Stimulated activated CD8-positive, alpha-beta memory T cell treated with anti-CD3 and anti-CD28 coated beads, Interleukin-7, amount 100 ng/mL, for 1 hour (primary cell): ENCODE measurements at places on chromosomes 1 and 21.

DNA sequence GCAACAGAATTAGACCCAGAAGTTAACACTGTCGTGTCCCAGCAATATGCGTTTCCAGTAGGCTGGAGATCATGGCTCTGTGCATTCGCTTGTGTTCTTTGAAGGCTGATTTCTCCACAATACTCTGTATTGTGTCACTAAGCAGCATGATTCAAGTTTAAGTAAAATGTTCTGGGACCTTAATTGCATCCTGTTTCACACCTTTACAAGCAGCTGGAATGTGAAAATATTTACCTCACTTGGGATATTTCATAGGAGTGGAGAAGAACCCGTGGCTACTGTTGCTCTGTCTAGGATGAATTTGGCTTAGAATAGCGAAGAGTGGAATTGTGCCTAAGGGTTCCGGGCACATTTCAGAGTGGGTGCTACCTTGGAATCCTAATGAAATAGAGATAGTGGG lies 6.3 kb downstream of the PTGFRN start:
- DNase-seq, result no peak

- DNase-seq, result no peak
Observed at GRCh38 chr1:178739285-178740045, 14.4 kb downstream of the RALGPS2 start.

GRCh38 chr1:168121401-168122011 lies 15.2 kb downstream of the GPR161 start:
- DNase-seq, result no peak

- no peak for DNase-seq
Observed at GRCh38 chr1:15258833-15259621, 12.0 kb downstream of the FHAD1 start.

- no peak for DNase-seq
Observed at GRCh38 chr21:39807738-39808137, 59.5 kb upstream of the PCP4 start.

DNA sequence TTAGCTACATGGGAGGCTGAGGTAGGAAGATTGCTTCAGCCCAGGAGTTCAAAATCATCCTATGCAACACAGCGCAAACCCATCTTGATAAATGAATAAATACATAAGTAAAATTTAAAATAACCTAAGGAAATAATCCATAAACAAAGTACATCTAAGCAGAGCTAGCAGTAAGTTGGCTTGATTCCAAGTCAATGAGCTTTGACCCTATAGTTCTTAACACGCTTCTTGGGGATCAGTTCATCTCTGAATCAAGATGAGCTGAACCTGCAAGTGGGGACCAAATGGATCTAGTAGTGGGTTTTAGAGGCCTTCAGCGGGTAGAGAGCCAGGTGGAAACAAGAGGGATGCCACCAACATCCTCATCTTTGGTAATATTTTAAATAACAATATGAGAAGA lies 31.5 kb upstream of the PHGDH start:
- no peak for DNase-seq

DNA sequence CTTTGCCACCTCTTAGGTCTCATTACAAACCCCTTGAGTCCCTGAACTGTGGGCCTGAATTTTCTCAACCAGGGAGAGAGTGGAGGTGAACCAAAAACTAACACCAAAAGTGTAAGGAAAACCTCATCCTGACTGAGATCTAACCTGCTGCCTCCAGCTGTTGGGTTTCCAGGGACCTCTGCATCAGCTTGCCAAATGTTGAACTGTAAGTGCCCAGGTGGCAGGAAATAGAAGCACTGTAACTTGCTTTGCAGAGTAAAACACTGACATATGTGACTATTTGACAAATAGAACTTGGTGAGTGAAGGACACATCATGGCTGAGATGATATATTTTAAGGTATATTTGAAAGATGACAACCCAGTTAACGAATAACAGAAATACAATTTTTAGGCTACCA lies 48.4 kb upstream of the NR5A2 start:
- DNase-seq, result no peak

GRCh38 chr1:169538998-169539871 lies 47.0 kb downstream of the F5 start:
- no peak for DNase-seq

DNA sequence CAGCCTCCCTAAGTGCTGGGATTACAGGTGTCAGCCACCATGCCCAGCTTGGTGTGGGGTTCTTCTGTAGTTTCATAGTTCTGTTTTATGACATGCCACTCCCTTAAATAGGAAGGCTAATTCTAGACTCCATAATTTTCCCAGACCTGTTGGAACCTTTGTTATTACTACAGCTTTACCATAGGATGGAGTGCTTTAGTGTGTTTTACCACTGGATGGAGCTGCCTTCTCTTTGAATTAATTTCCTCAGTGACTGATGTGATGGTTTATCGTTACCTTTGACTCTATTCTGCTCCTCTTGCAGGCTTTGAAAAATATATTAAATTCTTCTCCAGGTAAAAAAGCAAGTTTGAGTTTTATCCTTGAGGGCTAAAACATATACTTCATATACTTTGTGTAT lies 84.6 kb upstream of the NEK7 start:
- no peak for DNase-seq

DNA sequence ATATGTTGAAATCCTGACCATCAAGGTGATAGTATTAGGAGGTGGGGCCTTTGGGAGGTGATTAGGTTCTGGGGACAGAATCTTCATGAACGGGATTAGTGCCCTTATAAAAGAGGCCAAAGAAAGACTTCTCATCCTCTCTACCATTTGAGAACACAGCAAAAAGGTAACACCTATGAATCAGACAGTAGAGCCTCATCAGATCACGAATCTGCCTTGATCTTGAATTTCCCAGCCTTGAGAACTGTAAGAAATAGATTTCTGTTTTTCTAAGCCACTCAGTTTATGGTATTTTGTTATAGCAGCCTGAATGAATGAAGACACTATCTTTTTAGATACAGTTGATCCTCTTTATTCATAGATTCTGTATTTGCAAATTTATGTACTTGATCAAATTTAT lies 206.9 kb upstream of the EDN2 start:
- DNase-seq, result no peak

GRCh38 chr1:6794164-6794563 lies 8.9 kb downstream of the CAMTA1 start:
- DNase-seq, result no peak

GRCh38 chr1:160453443-160453842 lies 53.1 kb downstream of the VANGL2 start:
- DNase-seq, result no peak
